ENCODE measurements at places on chromosomes 3 and 15.

- DNase-seq: peak; percentile 48
Measured at GRCh38 chr3:67662733-67663132, 8.3 kb upstream of the SUCLG2 start.

- no peak for DNase-seq
Measured at GRCh38 chr15:48866141-48866563, 11.8 kb upstream of the EID1 start.

GRCh38 chr3:192449036-192449435 lies 278.3 kb downstream of the FGF12 start:
- DNase-seq: no peak

- no peak for DNase-seq
Measured at GRCh38 chr3:14511623-14512280, 28.4 kb downstream of the GRIP2 start.

DNA sequence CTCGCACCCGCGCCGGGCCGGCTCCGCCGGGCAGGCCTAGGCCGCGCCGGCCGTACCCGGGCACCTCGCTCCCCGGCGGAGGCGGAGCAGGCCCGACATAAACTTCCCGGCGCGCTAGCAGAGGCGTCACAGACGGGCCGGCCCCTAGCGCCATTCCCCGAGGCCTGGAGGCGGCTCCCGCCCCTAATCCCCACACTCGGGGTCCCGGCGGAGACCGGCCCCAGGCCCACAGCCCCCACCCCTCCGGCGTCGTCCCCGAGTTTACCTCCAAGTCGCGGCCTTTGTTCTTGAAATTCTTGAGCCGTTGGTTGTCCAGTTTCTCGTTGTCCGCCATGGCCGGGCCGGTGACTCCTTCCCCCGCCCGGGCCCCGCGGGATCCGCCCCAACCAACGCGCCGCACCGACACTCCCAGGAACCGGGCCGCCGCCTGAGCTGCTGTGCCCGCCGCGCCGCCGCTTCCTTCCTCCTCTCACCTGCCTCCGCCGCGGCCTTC lies 376 bp downstream of the KPNA4 start:
- peak; percentile 57 for DNase-seq

Measured in CD4-positive, alpha-beta T cell treated with Interleukin-4 for 4 hours (primary cell).